Fibroblast of the aortic adventitia (primary cell): ENCODE measurements at places on chromosomes 16 and 17. TPM values are rescaled to one million over a fixed set of nuclear protein-coding genes. Genes with fewer than 3 reads are reported as not detected.

Gene SNAI3
- not detected in 2 replicates for total RNA-seq

DNA sequence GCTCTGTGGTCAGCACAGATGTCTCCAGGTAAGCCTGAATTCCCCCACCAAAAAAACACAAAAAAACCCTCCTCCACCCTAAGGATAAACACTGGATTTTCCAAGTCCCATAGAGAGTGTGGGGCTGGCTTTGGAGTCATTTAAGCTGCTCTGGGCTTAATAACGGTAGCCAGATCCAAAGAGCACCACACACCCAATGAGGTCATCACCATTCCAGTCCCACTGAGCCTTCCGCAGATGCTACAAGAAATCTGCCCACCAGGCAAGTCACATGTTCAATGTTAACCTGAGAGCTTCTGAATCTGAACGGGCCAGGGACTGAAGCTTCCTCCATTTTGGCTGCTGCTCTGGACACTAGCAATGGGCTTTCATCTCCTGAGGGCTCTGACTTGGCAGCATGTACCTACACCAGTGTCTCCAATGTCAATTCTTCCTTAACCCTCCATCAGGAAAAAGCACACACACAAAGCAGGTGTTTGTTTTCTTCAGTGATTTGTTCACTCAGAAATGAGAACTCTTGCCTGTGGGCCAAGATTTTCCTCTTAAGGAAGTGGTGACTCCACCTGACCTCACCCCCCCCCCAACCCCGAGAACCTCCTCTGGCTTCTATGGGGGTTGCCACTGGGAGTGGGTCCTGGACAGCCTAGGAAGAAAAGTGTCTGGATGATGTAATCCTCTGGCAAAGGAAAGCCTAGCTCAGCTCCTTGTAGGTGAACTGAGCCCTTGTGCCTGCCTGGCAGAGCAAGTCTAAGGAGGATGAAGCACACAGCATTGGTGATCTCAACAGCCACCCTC is 220.1 kb downstream of the FOXL1 start:
- peak; percentile 31 for DNase-seq

GRCh38 chr16:89170346-89171215 is 967 bp upstream of the CDH15 start:
- DNase-seq = no peak

- no peak for DNase-seq
These were observed 149.4 kb downstream of the RBFOX1 start for GRCh38 chr16:7482032-7482431.

GRCh38 chr17:43468691-43469139 is 15.1 kb upstream of the DHX8 start:
- DNase-seq = peak; percentile 42

GRCh38 chr17:42409523-42410318 is 13.3 kb downstream of the CAVIN1 start:
- peak; percentile 98 for DNase-seq

DNA sequence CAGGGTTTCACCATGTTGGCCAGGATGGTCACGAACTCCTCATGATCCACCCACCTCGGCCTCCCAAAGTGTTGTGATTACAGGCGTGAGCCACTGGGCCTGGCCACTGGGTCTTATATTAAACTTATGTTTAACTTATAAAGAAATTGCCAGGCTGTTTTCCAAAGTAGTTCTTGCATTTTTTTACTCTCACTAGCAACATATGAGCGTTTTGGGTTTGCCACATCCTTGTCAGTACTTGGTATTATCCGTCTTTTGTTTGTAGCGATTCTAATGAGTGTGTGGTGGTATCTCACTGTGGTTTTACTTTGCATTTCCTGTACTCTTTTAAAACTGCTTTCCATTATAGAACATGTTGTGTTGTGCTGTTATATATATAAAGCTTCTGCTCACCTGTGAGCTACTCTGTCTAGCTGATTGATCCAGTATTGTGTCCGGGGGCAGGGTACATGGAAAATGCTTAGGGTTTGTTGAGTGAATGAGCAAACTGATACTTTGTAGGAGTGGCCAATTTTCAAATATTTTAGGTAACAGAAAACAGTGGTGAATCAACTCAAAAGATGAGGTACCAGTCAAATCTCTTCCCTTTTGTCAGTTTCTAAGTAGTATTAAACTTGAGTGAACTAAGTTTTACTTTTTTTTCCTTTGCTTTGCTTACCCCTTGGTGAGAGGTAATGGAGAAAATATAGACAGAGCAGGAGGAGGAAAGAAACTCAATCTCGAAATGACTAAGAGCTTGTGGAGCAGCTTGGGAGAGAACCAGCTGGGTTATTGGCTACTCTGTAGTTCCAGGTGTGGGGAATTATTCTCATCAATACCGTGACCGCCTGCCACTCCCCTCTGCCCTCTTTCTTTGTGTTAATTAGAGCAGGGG is 75.8 kb downstream of the PITPNC1 start:
- DNase-seq = no peak

Gene C16orf82
- total RNA-seq = not detected in 2 replicates

DNA sequence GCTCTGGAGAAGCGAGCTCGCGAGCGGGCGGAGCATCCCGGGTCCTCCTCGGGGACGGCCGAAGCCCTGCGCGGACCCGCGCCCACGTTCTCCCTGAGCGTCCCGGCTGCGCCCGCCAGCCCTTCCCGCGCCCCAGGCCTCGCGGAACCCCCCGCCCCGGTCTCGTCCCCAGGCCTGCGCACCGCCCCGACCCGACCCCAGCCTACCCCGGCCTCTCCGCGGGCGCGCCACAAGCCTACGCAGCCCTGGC is 159 bp downstream of the USP36 start:
- DNase-seq = no peak

- no peak for DNase-seq
These were observed 290.4 kb upstream of the DYNLRB2 start for GRCh38 chr16:80250381-80250780.

- DNase-seq = peak; percentile 27
These were observed 129.4 kb upstream of the PLCG2 start for GRCh38 chr16:81649561-81650184.

- DNase-seq = no peak
These were observed 119.2 kb downstream of the MAP2K6 start for GRCh38 chr17:69533481-69534234.

GRCh38 chr16:62190426-62190825 is 154.2 kb upstream of the CDH8 start:
- no peak for DNase-seq

- DNase-seq = peak; percentile 72
These were observed 49.3 kb downstream of the SIAH1 start for GRCh38 chr16:48335961-48336360.

- no peak for DNase-seq
These were observed 491 bp downstream of the TRAP1 start for GRCh38 chr16:3716831-3717234.

DNA sequence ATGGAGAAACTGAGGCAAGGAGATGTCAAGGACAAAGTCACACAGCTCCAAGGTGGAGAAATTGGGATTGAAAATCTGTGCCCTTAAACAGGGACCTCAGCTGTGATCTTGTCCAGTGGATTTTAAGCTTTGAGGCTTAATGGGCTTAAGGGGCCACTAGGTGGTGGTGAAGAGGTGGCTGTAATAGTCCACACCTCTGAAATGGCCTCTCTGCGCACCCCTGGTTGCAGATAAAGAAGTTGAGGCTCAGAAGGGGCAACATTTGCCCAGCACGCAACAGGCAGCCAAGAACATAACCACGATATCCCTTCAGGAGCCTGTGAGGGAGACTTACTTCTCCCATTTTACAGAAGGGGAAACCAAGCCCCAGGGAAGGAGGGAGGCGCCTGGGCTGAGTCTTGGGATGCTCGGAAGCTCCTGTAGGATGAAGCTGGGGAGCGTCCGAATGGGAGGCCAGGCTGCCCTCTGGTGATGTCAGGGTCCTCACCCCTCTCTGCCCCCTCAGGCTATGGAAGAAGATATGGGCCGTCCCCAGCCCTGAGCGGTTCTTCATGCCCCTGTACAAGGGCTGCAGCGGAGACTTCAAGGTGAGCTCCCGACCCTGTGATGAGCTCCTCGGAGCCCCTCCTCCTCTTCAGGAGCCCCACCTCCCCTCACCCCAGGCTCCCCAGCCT is 43.7 kb downstream of the IL21R start:
- DNase-seq = no peak

DNA sequence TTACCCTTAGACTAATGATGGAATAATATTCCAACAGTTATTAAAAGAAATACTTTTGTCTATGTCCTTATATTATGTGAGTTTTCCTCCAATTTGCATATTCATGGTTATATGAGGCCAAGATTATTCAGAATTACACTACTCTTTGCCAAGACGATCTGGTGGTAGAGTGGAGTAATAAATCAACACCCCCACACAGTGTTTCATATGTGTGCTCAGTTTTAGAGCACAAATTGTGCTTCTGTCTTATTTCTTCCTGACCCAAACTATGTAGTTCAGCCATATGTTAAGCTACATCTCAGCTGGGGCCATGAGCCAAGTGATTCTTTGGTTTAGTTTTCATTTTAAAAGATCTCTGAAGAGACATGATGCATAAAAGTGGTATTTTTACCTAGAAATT is 26.9 kb upstream of the PPM1E start:
- DNase-seq = no peak

DNA sequence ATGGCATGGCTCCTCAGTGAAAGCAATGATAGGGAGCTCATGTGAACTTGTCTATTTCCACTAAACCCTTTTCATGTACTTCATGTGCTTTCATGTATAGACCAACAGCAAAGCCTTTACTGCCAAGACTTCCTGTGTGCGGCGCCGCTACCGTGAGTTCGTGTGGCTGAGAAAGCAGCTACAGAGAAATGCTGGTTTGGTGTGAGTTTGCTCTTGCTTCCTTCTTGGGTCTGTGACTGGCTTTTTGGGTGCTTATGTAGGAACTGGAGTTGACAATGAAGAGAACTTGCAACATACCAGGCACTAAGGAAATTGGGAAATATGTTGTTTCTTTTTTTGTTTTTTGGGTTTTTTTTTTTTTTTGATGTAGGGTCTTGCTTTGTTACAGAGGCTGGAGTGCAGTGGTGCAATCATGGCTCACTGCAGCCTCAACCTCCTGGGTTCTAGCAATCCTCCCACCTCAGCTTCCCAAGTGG is 5.7 kb downstream of the SNX11 start:
- DNase-seq = no peak

Gene SRL
- total RNA-seq = 0.09 and 0.25 TPM in 2 replicates

- DNase-seq = no peak
These were observed 88.2 kb upstream of the NOG start for GRCh38 chr17:56505154-56505756.

DNA sequence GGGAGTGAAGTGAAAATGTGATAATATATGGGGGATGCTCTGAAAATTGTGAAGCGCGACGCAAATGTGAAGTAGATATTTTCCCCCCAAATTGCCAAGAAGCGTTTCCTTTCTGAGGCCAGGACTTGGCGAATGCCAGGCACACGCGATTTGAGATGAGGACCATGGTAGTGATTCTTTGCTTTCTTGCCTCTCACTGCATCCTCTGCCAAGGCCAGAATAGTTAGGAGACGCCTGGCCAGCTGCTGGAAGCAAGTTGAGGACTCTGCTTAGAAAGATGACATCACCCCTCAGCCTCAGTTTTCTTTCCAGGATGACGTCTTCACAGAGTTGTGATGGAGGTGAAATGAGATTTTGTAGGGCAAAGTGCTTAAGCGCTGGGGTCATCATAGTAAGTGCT is 25.9 kb downstream of the PIPOX start:
- peak; percentile 38 for DNase-seq

GRCh38 chr16:62089715-62090114 is 53.5 kb upstream of the CDH8 start:
- DNase-seq = no peak
